COR-L47 (cell line): ENCODE measurements at places on chromosomes 5 and 9.

GRCh38 chr9:34503406-34503805, 19.4 kb downstream of the ENHO start:
- no peak for DNase-seq

GRCh38 chr5:71589903-71590302, 2.8 kb downstream of the MCCC2 start:
- DNase-seq = no peak

- no peak for DNase-seq
Observed at GRCh38 chr5:131112424-131112823, 52.6 kb downstream of the HINT1 start.

- no peak for DNase-seq
Observed at GRCh38 chr5:179608131-179608581, 15.3 kb downstream of the HNRNPH1 start.

DNA sequence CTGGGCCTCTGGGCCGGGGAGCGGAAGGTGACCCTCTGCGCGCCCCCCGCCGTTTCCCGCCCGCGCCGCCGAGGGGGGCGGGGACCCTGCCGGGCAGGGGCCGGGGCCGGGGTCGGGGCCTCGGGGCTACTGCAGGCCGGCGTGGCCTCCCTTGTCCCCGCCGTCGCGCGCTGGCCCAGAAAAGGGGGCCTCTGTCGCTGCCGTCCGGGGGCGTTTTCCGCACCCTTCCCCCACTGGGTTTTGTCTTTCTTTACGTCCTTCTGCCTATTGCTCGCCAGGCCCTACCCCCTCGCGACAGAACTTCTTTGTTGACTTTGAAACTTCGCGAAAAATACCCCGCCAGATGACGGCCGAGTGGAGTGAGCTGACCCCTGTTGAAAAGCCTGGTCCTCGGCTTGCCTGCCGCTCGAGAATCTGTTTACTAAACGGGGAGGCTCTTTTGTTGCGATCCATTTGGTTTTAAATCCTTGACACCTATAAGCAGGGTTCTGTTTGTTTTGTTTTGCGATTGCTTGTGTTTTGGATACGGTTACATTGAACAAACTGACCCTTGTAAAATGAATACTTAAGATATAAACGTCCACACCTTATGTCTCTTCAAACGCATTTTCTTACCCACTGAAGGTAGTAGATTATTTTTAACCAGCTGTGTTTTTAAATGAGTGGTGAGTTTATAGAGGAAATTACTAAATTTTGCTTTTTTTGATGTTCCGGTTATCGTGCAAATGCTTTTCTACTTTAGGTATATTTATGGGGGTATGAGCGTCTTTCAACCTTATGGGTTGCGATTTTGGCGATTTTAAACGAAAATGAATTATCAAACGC, 765 bp downstream of the MARCHF6 start:
- peak; percentile 36 for DNase-seq

GRCh38 chr5:95007921-95008597, 276.8 kb downstream of the MCTP1 start:
- no peak for DNase-seq

- DNase-seq = no peak
Observed at GRCh38 chr9:129898185-129898584, 62.9 kb downstream of the USP20 start.
